ENCODE measurements at places on chromosomes 5 and 9.

DNA sequence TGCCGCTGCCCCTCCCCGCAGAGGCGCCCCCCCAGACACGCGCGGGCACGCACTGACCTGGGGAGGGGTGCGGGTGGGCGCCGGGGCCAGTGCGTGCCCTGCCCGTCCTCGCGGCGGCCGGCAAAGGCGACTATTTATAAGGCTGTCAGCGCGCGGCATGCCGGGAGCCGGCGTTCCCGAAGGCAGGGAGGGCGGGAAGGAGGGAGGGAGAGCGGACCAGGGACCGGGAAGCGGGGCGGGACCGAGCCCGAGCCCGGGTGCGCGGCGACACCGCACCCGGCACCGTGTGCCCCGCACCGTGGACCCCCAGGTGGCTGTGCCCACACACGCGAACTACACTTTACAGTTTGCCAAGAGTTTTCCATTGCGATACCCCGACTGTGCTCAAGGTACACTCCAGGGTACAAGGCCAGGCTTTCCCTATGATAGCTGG lies at the start of gene AK1:
Gene AK1, minus strand, starts transcription at position 110 of the 433 bp plus-strand sequence. CDS start 3,058 bp downstream, outside the sequence.
- DNase-seq: peak; percentile 98

GRCh38 chr5:178341091-178341850 lies 108.7 kb upstream of the PHYKPL start:
- DNase-seq: no peak

DNA sequence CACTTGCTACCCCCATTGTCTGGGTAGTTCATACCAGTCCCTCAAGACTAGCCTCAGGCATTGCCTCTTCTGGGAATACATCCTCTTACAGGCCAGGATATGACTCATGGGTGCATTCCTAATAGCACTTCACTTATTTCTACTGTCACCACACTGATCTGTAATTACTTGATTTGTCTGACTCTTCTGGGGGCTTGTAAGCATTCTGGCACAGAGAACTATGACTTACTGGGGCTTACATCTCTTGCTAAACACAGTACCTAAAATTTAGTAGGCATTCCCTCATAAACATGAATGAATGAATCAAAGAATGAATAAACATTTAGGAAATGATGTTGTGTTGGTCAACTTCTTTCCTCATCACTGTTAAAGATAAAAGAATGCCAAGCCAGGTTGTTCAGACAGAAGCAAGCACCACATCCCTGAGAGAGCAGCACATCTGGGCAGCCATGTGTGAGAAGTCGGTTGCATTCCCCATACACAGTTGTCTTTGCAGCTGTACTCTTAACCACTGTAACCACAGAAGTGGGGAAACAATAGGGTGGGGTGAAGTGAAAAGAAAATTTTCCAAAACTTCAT lies 27.6 kb downstream of the IL7R start:
- DNase-seq: no peak

DNA sequence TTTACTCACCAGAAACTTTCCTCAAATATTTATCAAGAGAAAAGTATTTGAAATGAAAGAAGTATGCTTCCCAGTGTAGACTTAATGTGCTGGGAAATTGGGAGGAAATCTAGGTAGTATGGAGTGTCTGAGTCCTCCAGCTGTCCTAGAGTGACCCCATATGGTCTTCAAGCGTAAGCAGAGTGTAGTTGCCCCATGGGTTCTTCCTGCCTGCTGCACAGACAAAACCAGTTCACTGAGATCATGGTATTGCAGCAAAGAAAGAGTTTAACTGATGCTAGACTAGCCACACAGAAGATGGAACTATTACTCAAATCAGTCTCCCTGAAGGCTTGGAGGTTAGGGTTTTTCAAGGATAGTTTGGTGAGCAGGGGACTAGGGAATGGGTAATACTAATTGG lies 114.9 kb upstream of the PRLR start:
- no peak for DNase-seq

DNA sequence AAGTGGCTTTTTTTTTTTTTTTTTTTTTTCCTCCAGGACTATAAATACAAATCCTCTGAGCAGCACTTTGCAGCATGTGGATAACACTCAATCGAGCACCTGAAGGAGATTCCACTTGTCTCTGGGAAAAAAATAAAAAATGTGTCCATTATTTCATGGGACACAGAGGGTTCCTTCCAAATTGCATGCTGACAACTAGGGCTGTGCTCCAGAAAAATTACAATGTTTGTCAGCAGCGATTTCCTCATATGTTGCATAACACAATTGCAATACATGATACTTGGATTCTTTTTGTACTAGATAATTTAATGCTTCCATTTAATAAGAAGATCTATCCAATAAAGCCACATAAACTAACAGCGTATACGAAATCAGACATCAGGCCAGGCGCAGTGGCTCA lies 84.4 kb downstream of the CDH18 start:
- DNase-seq: peak; percentile 26

DNA sequence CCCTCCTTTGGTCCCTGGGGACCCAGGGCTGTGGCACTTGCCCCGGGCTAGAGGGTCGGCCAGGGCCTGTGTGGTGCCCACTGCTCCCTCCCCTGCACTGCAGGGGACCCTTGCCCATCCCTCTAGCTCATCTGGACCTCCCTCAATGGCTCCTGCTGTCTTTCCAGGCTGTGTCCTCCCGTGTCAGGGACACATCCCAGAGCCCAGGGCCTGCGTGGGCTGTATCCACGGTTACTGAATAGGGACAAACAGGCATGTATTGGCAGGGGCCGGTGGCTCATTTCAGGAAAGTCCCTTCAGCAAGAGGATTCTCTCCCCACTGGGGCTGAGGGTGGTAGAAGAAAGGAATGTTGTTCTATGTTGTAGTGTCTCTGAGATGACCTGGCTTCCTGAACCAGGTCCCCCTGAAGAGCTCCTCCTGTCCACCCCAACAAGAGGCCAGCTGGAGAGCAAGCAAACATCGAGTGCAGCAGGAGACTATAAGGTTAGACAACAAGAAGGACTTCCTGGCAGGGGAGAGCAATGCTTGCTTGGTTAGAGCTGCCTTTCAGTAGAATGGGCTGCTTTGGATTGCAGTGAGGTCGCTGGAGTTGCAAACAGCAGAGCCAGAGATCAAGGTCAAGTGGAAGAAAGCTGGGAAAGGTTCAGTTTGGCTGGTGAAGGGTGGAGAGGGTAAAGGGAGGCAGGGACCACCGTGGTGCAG lies 1.0 kb upstream of the CRB2 start:
- DNase-seq: peak; percentile 51

GRCh38 chr5:78555870-78556269 lies 92.7 kb downstream of the LHFPL2 start:
- no peak for DNase-seq

DNA sequence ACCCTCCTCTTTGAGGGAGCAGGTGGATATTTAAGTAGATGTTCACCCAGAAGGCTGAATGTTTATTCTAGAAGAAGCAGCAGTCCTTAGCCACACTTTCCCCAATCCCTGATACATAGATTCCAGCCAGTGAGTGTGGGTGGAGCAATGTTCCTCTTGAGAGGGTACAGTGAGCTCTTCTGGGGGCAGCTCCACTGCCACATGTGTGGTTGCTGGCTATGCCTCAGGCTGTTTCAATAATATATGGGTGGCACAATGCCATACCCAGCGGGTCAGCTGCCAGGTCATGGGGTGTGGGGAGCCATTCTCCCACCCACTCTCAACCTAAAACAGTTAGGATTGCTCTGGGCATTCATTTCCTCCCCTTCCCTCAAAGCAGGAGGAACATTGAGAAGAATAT lies 61.6 kb upstream of the DAB2 start:
- no peak for DNase-seq

DNA sequence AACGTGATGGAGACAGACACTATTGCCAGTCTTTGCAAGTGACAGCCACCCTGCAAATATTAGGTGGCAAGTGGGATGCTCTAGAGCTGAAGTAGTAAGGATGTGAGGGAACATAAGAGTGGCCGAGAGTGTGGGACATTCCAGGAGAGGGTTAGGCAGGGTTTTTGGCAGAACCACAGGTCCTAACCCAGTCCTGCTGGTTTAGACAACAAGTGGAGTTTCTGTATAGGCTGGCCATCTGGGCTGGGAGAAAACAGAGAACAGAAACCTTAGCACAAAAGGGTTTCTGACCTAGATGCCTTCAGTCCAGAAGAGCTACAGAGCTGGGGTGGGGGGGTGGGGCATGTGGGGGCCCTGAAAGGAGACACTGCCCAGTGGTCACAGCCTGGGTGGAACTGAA lies 107.4 kb downstream of the TMEM174 start:
- no peak for DNase-seq

DNA sequence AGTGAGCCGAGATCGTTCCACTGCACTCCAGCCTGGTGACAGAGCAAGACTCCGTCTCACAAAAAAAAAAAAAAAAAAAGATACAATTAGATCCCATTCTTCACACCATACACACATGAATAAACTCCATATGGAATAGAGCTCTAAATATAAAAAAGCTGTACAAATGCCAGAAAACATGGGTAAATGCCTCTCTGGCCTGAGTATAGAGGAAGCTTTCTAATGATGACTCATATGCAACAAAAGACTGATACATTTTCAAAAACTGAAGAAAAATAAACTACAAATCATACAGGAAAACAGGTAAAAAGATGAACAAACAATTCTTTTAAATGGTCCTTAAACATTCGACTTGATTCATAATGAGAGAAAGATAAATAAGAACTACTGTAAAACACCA lies 8.6 kb downstream of the ZFP62 start:
- DNase-seq: no peak

- DNase-seq: no peak
These were observed 29.1 kb downstream of the QRFP start for GRCh38 chr9:130867556-130867955.

GRCh38 chr5:87154191-87154590 lies 113.5 kb upstream of the RASA1 start:
- DNase-seq: peak; percentile 1

DNA sequence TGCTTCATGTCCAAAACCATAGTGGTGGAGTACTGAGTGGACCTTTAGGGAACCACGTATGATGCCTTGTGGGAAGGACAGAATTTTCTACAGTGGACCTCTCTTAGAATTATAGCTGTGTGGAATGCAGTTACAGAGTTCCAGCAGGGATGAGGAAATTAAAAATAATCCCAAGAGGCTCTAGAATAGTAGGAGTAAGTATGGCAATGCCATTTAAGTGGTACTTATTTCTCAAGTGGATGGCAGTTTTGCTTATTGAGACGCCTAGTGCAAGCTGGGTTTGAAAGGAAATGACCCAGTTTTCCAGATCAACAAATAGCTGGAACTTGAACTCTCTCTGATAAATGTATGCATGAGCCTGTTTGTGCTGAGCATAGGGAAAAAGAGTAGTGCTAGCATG lies 431.6 kb downstream of the PRR16 start:
- DNase-seq: no peak

- DNase-seq: no peak
These were observed 26.3 kb downstream of the SREK1 start for GRCh38 chr5:66170195-66170919.

DNA sequence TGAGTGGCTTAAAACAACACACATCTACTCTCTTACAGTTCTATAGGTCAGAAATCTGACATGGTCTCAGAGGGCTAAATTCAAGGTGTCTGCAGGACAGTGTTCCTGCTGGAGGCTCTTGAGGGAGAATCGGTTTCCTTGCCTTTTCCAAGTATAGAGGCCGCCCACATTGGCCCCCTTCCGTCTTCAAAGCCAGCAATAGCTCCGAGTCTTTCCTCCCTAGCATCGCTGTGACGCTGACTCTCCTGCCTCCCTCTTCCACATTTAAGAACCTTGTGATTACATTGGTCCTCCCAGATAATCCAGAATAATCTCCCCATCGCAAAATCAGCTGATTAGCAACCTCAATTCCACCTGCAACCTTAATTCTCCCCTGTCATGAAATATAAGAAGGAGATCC lies 81.3 kb upstream of the IER5L start:
- DNase-seq: no peak

GRCh38 chr5:62509806-62510205 lies 68.8 kb upstream of the LRRC70 start:
- DNase-seq: no peak

DNA sequence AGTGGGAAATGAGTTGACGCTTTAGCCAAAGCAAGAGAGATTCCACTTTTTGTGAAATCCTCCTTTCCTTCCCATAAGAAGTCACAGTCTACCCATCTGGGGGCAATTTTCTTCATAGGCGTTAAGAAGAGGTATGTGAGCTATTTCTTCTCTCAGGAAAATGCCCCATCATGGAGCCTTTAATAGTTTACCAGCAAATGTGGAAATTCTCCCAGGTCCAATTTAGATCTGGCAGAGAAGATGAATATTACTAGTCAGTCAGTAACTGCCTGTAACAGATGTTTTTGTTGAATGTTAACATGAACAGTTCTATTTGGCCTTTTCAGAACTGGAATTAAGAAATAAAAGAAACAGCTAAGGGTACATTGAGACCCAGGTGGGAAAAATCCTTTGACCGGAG lies 156.4 kb upstream of the RFX3 start:
- no peak for DNase-seq

GRCh38 chr5:36531401-36531800 lies 75.0 kb upstream of the SLC1A3 start:
- no peak for DNase-seq

DNA sequence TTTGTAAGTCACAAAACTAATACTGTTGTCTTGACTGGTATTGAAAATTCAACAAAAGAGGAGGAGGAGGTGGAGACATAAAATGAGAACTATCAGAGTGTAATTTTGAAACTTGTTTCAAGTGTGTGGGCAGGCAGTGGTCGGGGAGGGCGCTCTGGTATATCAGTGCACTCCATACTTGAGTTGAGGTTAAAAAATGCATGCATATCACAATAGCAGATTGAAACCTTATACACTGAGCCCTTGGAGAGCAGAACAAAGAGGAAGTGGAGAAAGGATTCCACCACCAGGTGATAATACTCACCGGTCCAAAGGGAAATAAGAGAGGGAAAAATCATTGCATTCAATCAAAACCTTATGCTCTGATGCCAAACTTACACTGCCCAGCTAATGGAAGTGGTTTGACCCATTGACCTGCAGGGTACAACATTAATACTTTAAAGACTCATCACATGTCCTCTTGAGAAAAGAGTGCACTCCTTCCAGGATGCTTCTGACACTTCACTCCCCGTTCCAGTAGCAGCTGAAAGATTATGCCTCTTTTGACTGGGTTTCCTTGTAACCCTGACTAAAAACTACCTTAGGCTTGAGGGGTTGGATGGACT lies 79.5 kb upstream of the FAM169A start:
- no peak for DNase-seq

DNA sequence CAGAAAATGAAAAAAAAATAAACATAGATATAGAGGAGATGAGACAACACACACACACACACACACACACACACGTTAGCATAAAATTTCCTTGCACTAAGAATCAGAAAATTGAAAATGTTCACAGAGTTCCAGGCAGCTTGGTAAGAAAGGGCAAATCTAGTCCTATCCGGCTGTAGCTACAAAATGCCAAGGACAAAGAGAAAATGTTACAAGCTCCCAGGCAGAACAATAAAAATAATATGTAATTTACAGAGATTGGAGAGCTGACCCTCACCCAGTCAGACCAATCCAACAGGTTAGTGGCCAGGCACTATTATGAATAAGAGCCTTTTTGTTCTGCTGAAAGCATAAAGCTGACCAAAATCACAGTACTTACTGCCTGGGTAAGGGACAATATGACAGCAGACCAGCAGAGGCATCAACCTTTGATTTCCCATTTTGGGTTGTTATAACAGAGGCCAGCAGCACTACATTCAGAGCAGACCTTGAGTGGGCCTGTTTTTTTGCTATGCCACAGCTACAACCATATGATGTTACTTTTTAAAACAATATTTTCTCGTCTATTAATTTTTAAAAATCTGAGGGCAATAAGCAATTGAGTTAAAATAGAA lies 892.6 kb downstream of the TAF11L14 start:
- no peak for DNase-seq
